ENCODE measurements at places on chromosomes 1 and 21.

DNA sequence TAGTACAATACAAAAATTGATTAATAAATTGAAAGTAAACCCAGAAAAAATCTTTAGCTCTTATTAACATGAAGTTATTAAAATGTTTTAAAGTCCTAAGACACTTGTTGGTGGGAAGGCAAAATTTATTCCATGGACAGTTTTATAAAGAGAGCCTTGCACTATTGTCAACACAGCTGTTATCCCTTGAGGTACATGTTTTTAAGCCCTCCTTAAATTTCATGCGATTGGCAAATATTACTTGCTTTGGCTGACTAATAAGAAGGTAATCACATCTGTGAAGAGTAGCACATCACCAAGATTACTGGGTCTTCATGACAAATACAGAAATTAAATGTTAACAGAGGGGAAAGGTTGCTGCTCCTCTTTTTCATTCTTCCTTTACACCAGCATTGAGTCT lies 611.1 kb downstream of the BRINP3 start:
- DNase-seq, result no peak

GRCh38 chr1:171780583-171781175 lies 781 bp upstream of the METTL13 start:
- DNase-seq, result no peak

DNA sequence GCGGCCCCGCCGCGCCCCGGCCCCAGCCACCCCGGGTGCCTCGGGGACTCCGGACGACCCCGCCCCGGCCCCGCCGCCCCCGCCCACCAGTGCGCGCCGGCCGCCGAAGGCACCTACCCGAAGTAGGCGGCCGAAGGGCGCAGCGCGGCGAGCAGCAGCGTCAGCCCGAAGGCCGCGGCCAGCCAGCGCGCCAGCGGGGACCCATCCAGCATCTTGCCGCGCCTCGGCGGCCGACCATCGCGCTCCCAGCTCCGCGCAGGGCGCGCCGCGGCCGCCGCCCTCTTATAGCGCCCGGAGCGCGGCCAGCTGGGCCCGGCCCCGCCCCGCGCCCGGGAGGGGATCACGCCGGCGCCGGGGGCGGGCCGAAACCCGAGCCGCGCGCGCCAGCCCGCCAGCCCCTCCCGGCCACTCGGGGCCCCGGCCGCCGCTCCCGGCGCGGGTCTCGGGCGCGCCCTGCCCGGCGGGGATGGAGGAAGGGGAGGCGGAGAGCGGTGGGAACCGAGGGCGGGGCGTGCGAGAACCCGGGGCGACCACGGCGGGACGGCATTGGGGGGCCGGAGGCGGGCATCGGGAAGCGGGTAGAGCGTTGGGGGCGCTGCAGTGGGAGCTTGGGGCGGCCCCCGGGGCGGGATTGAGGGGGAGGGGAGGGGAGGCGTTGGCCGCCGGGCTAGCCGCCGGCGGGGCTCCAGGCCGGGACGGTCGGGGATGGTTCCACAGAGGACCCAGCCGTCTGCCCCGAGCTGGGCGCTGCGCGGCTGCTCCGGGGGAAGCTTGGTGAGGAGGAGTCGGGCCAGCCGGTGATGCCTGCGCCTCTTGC lies at the start of gene WNT9A:
Gene WNT9A (minus strand): TSS at position 257 of the 817 bp plus-strand sequence. CDS start 45 bp downstream, at position 212.
- DNase-seq, result peak; percentile 95

DNA sequence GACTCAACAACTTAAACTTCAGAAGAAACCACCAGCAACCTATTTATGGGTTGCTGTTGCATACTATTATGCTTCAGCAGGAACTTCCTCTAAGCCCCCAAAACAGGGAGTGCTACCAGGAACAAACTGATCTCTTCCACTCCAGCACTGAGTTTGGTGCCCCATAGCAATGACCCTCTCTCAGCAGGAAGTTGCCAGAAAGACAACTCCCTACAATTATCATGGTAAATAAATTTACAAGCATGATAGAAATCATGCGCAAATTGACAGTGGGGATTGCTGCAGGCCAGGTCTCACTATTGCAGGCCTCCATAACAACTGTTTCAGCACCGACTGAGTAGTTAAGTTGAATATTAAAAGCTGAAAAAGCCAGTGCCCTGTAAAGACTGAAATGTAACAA lies 180.6 kb downstream of the PLA2G4A start:
- no peak for DNase-seq

- DNase-seq, result no peak
Measured at GRCh38 chr1:219433496-219434131, 179.3 kb downstream of the ZC3H11B start.

DNA sequence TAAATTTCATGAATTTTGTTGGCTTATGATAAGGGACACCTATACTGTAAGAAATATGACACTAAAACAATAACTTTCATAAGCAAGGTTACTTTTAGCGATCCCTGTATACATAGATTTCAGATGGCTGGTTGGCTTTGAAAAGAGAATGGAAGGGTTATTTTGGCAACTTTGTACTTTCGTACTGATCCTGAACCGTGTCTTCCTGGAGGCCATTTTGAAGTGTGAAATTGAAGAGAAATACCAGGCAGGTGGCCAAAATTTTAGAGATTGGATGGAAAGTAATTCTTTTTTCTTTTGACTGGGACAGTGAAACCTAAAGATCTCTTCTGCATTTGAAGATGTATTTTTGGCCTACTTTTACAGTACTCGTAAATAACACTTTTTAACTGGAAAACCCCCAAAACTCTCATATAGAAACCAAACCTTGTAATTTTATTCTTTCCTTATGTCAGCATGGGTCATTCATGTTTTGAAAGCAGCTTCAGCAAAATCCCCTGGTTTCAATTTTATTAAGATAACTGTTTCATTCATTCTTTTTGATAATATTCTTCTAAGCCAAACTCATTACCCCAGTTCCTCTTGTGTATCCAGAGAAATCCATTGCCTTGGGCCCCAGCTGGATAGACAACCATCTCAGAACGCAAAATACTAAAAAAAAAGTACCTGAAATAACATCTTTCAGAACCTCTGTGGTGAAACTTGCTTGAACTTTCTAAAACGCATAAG lies 38.4 kb upstream of the ZNF281 start:
- no peak for DNase-seq

GRCh38 chr1:156100205-156100995 lies 14.1 kb upstream of the LMNA start:
- DNase-seq, result no peak

- no peak for DNase-seq
Measured at GRCh38 chr1:97680470-97680869, 240.4 kb downstream of the DPYD start.

- DNase-seq, result no peak
Measured at GRCh38 chr1:165915932-165916348, 88.5 kb downstream of the UCK2 start.

DNA sequence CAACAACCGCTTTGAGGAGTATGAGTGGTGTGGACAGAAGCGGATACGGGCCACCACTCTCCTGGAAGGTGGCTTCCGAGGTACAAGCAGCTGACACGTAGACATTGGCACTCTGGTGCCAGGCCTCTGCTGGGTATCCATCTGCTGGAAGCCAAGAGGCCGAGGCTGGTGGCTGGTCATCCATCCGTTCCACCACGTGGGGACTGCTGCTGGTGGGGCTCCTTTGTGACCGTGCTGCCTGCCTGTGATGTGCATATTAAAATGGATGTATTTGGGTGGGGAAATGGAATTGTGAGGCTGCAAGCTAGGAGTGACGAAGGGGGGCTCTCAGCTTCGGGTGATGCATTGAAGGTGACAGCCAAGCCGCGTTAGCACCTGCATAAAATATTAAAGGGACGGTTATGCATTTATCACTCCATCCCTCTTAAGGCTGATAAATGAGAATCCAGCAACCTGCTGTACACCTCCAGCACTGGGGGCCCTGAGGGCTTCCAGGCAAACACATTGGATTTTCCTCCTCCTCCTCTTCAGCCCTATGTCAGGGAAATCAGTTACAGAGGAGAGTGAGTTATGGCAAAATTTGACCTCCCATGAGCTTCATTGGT lies 38.1 kb downstream of the TMEM53 start:
- DNase-seq, result no peak

All from K562 (cell line).